ENCODE measurements at places on chromosomes 2 and 18.
A peak's percentile ranks its signal among the peaks of the same experiment; 100 is the strongest.

- DNase-seq: no peak
Measured at GRCh38 chr2:8265476-8266226, 416.2 kb upstream of the ID2 start.

DNA sequence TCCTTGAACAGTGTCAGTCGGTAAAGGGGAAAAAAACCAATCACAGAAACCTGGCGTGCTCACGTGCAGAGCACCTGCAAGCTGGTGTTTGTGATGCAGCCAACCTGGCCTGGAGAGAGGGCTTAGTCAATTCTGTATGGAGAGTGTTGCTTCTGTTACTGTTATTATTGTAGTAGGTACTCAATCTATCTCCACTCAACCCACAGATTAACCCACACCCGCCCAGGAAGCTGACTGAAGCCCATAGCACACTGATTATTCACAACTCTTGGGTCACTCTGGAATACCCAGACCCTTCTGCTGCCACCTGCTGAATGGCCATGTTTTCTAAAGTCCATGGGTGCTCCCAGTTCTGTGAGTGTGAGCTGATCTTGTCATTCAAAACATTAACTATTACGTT, 53.9 kb downstream of the TNFRSF11A start:
- DNase-seq: no peak

DNA sequence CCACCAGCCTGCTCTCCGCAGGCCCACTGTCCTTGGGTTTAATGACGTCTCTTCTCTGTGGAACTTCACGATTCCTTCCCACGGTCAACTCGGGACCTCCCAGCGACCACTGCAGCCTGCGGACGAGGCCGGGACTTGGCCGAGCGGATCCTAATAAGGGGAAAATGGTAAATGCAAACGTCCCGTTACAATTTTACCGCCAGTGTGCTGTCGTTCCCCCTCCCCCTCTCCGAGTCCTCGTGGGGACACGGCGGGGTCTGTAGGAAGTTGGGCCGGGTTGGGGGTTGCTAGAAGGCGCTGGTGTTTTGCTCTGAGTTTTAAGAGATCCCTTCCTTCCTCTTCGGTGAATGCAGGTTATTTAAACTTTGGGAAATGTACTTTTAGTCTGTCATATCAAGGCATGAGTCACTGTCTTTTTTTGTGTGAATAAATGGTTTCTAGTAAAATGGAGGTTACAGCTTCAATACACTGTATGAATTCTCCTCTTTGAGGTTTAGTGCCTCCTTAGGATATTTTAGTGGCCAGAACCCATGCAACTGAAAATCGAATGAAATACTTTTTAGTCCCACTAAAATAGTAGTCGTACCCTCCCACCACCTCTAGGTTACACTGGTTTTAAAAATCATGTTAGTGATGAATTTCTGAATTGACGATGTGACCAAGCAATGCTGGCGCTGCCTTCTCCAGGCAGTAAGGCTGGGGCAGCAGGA, 2.3 kb downstream of the HOXD11 start:
- no peak for DNase-seq

- no peak for DNase-seq
Measured at GRCh38 chr2:102313025-102313424, 1.7 kb downstream of the IL1RL1 start.

DNA sequence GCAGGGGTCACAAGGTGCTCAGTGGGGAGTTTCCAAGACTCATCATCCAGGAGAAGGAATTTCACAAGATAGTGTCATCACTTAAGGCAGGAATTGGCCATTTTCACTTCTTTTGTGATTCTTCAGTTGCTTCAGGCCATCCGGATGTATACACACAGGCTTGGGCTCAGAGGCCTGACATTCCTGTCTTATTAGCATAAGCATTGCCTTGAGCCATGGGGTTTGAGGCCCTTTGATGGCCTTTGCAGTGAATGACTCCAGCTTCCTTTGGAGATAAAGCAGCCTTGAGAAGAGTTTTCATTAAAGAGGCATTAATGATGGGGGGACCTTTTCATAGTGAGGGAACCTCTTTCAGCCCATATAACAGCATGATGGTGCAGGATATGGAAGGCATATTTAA, 366.0 kb upstream of the CNTNAP5 start:
- no peak for DNase-seq

DNA sequence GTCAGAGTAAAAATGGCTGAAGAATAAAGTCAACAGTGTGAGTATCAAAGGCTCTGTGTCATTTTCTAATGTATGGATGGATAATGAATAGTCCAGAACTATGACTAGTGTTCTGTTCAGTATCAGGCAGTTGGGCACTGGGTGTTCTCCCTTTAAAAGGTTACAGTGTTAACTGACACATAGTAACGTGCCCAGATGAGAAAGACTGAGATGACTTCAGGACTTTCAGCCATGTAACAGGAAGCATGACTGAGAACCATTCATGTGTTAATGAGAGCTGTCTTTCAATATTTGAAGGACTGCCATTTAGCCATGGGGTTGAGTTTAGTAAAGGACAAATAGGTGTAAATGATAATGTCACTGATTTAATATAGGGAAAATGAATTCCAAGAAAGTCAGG, 187.1 kb downstream of the GULP1 start:
- no peak for DNase-seq

GRCh38 chr18:8356001-8356400, 253.2 kb upstream of the RAB12 start:
- DNase-seq: no peak

DNA sequence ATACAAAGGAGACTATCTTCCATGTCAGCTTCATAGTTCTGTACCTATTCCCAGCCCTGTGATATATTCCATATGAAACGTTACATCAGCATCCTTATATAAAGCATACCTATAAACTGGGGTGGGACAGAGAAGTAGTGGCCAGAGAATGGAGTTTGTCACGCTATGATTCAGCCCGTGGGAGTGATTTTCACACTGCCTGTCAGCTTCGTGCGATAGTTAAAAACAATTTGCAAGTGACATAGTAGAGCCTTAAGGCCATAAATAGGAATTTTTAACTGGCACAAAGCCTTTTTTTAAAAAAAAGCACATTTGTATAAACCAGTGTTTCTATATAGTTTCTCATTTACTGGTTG, 30.2 kb downstream of the PKP4 start:
- DNase-seq: no peak

GRCh38 chr2:232113821-232114220, 152.3 kb downstream of the DIS3L2 start:
- no peak for DNase-seq

GRCh38 chr2:160666154-160667060, 172.8 kb upstream of the RBMS1 start:
- no peak for DNase-seq

- no peak for DNase-seq
Measured at GRCh38 chr2:128372621-128373341, 54.1 kb upstream of the HS6ST1 start.

- no peak for DNase-seq
Measured at GRCh38 chr2:238499731-238500580, 73.2 kb downstream of the ASB1 start.

DNA sequence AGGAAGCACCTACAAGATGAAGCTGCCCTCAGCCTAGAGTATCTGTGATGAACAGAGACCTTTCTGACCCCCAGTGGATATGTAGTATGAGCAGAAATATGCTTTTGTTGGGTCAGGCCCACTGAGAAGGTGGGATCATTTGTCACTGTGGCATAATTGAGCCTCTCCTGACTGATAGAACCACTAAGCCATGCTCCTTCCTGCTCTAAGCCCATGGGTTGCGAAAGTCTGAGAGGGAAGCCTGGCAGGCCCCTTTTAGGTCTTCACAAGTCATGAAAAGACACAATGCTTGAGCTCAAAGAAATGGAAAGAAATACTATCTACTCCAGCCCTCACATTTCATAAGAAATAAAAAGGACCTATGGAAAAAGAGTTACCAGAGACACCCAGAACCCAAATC, 127.7 kb downstream of the TNS1 start:
- no peak for DNase-seq

DNA sequence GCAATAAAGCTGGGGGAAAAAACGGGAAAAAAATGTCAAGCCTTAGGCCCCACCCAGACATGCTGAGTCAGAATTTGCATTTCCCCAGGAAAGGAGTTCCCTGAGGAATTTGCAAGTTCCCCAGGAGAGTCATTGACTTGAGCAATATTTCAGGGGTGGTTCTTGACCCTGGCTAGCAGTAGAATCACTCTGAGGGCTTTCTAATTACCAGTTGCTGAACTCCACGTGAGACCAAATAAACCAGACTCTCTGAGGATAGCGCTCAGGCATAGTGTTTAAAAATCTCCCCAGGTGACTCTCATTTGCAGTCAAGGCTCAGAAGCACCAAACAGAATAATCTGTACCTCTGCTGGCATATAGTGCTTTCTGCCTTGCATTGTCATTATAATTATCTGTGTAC, 48.7 kb downstream of the C1QL2 start:
- no peak for DNase-seq

GRCh38 chr18:22102953-22103646, 66.3 kb upstream of the GATA6 start:
- no peak for DNase-seq

GRCh38 chr2:43685357-43685756, 9.1 kb upstream of the C1GALT1C1L start:
- DNase-seq: no peak

DNA sequence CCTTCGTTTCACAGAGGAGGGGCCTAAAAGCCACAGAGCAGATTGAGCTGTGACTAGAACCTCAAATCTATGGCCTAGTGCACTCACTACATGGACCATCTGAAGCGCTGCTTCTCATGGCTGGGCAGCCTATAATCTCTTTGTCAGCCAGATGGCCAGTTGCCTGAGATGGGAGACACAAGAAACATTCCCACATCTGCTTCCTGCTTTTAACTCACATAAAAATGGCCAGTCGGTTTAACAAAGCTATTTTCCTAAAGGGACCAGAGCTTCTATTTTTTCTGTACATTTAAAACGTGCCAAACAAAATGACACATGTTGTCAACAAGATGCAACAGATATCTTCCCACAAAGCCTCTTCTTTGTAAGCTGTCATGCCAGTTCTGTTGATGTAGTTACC, 173.8 kb downstream of the GFPT1 start:
- no peak for DNase-seq

GRCh38 chr2:75560022-75560767, 544 bp downstream of the EVA1A start:
- peak; percentile 31 for DNase-seq

DNA sequence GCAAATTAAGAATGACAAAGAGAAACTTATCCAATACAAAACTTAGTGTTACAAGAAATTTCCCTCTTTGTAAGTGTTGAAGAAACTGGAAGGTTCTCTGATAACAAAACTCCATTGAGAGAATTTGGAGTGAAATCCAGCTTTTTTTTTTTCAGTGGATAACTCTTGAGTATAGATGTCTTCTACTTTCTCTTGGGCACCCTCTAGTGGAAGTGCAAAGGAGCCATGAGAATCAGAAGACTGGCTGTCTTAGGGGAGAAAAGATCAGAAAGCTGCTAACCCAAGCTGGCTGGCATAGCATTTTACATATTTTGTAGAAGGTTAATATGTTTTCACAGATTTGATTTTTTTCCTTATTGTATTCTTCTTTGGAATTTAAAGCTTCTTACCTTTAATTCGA, 138.8 kb upstream of the SATB2 start:
- DNase-seq: no peak

GRCh38 chr2:86275384-86275799, 62.0 kb downstream of the REEP1 start:
- DNase-seq: no peak

GRCh38 chr2:44833171-44834069, 108.1 kb upstream of the SIX3 start:
- no peak for DNase-seq

DNA sequence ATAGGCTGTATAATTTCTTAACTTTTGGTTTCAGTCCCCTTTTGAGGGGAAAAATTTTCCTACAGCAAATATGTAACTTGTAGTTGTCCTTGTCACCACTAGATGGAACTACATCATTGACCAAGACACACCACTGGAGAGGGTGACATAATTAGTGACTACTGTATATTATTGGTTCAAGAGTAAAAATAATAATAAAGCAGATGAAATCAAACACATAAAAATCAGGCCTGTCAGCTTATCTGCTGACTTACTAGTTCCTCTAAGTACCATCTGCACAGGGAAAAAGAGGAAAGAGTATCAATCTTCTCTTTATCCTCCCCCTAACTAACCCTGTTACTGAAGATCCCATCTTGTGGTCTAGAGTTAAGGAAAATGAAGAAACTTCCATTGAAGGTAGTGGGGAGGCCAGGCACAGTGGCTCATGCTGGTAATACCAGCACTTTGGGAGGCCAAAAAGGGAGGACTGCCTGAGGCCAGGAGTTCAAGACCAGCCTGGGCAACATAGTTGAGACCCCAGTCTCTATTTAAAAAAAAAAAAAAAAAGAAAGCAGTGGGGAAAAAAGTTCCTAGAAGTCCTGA, 29.6 kb upstream of the ENOSF1 start:
- DNase-seq: no peak

GRCh38 chr2:229257985-229258384, 13.1 kb downstream of the PID1 start:
- DNase-seq: no peak

- DNase-seq: no peak
Measured at GRCh38 chr2:167944825-167945659, 302.4 kb downstream of the STK39 start.

DNA sequence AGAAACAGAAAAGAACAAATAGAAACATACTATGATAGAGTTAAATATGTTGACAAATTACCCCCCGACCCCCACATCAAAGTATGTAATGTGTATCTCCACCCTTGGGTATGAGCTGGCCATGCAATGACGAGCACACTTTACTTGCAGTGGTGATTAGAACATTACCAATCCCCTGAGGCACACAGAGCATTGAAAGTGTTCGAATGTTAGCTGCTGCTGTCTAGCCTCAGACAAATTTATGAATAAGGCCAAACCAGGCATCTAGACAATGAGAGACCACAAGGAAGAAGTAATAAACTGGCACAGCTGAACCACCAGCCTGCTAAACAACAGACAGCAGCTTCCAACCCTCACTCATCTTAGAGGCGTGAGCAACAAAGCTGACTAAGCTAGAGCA, 380.5 kb downstream of the DSEL start:
- DNase-seq: no peak

DNA sequence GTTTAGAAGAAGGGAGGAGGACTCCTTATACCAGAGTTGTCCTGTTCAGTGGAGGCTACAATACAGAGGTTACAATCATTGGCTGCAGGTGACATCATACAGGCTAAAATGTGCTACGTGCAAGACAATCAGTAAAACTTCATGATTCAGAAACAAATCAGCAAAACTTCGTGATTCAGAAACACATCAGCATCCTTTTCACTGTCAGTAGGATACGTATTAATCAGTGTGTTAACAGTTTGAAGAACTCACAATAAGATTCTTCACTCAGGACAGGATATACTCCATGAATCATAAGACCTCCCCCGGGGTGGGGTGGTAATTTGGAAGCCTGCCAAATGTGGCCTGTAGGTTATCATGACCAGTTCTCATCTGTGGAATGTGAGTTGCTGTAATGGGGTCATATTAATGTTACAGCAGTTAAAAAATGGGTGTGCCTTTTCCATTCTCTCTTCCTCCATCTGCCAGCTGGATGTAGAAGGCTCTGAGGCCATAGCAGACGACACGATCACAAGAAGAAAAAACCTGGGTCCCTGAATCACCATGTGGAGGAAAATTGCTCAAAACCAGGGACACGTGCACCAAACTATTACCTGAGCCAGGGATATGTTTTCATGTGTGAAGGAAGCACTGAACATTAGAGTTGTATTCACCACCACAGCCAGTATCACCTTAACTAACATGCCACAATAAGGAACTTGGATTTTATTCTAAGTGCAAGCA, 134.8 kb upstream of the CREB1 start:
- DNase-seq: peak; percentile 24

- DNase-seq: no peak
Measured at GRCh38 chr2:168198476-168199207, 48.8 kb downstream of the STK39 start.

- DNase-seq: no peak
Measured at GRCh38 chr2:28346587-28346986, 46.1 kb upstream of the FOSL2 start.

GRCh38 chr18:76958692-76959341, 136.5 kb downstream of the ZNF236 start:
- DNase-seq: no peak

All from activated naive CD4-positive, alpha-beta T cell treated with anti-CD3 and anti-CD28 coated beads, Interleukin-2, amount 10 ng/mL, durations not matched to agents 7 days and 5 days (primary cell).